ENCODE measurements at places on chromosomes 6 and 20. TPM values are rescaled to one million over a fixed set of nuclear protein-coding genes. Genes with fewer than 3 reads are reported as not detected.

Gene MAFB
- 0.14 TPM for polyA plus RNA-seq

Gene TRDN
- polyA plus RNA-seq = not detected

Gene CST9
- not detected for polyA plus RNA-seq

Gene BHLHE23
- not detected for polyA plus RNA-seq

Gene CENPW
- 10.6 TPM for polyA plus RNA-seq

Gene R3HDML
- not detected for polyA plus RNA-seq

Gene LY6G6F
- polyA plus RNA-seq = not detected

Gene PDYN
- polyA plus RNA-seq = not detected

Gene FAM162B
- polyA plus RNA-seq = 10.9 TPM

GRCh38 chr6:54243699-54244098 lies 64.5 kb upstream of the TINAG start:
- DNase-seq = no peak

GRCh38 chr6:116381000-116381399 lies 10.3 kb downstream of the DSE start:
- no peak for DNase-seq

DNA sequence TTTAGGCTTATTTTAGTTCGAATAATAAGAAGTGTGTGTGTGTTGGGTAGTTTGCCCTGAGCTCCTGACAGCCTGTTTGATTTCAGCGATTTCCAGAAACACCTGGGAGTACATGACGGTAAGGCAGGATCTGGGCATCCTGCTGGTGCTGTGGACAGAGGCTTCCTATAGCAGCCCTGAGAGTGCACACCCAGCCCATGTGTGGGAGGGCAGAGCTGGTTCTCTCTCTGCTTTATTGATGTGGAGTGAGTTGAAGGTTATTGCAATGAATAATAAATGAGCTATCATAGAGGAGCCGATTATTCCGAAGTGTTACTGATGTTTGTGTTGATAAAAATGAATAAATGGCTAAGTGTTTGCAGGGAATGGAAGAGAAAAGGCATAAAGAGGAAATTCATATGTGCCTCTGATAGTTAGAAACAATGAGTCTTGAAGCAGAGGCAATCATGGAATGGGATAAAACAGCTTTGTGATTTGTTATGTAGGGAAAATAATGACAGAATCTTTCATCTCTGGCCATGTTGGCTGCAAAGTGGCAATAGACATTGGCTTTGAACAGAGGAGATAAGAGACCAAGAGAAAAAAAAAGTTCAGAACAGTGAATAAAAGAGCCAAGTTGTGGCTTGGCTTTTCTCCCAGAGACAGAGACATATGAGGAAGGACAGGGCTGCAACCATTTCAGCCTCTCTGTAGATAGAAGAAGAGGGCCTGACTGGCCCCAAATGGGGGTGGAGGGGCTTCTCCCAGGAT lies 166.2 kb upstream of the CHD6 start:
- no peak for DNase-seq

- no peak for DNase-seq
These were observed 172.0 kb downstream of the COL9A1 start for GRCh38 chr6:70130865-70131264.

- DNase-seq = peak; percentile 2
These were observed 118.0 kb upstream of the IRAK1BP1 start for GRCh38 chr6:78749326-78749725.

GRCh38 chr6:137000825-137001224 lies 43.9 kb downstream of the IL20RA start:
- DNase-seq = no peak

DNA sequence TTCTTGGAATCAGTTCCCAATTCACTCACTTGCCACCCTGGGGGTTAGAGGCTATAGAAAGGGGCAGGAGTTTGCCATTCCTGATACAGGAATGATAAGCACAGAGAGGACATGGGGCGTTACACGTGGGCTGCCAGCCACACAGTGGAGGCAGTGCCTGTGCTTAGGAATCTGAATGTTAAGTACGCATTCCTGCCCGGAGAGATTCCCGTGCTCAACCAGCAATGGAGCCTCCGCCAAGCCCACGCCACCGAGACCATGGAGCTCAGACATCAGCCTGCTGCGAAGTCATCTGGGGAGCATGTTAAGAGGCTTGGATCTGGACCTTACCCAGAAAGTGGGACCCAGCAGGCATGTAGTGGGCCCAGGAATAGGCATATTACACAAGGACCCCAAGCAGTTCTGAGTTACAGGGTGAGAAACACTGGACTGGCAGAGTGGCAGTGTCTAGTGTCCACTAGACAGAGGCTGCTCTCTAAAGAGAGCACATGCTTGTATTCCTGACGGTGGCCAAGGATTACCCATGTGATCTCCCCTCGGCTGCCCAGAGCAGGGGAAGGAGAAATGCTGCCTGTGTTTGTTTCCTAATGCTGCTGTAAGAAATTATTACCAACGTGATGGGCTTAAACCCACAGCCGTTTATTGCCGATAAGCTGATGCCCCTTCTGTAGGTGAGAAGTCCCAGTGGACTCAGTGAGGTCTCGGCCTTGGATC lies 138.2 kb downstream of the BMP7 start:
- no peak for DNase-seq

GRCh38 chr20:51695574-51696303 lies 72.5 kb downstream of the ATP9A start:
- peak; percentile 59 for DNase-seq

GRCh38 chr20:38805958-38806854 lies 709 bp downstream of the PPP1R16B start:
- no peak for DNase-seq

DNA sequence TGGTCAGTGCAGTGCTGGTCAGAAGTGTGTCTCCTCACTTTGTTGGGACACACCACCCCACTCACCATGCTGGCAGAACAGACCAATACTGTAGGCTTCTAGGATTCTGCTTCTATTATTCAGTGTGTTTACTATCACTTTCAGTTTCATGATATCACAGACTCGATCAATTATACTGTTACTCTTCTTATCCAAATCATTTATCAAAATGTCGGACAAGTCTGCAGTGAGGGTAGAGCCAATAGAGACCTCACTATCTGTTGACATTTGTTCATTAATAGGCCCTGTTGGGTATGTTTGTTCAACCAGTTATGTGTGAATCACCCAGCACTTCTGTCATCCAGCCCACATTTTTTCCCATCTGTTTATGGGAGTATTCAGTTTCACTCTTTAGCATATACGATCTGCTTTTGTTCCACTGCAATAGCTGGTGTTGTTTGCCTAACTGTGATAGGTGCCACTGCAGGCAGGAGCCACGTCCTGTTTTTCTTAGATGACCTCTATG lies 140.1 kb downstream of the NRN1 start:
- DNase-seq = no peak

DNA sequence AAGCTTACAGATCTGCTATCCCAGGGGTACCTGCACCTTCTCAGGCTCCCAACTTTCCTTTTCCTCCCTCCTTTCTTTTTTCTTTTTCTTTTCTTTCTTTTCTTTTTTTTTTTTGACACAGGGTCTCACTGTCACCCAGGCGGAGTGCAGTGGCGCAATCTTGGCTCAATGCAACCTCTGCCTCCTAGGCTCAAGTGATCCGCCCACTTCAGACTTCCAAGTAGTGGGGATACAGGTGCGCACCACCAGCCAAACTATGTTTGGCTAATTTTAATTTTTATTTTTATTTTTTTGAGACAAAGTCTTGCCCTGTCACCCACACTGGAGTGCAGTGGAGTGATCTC lies 36.0 kb downstream of the PIM1 start:
- DNase-seq = no peak

GRCh38 chr20:58713801-58714339 lies 21.3 kb downstream of the NPEPL1 start:
- DNase-seq = no peak

- no peak for DNase-seq
These were observed 128.8 kb upstream of the CD93 start for GRCh38 chr20:23214903-23215302.

- no peak for DNase-seq
These were observed 9.6 kb upstream of the TRIM31 start for GRCh38 chr6:30122515-30122914.

GRCh38 chr20:16395366-16395765 lies 177.9 kb downstream of the KIF16B start:
- no peak for DNase-seq

- no peak for DNase-seq
These were observed 13.6 kb upstream of the SH3BGRL2 start for GRCh38 chr6:79617518-79617941.

DNA sequence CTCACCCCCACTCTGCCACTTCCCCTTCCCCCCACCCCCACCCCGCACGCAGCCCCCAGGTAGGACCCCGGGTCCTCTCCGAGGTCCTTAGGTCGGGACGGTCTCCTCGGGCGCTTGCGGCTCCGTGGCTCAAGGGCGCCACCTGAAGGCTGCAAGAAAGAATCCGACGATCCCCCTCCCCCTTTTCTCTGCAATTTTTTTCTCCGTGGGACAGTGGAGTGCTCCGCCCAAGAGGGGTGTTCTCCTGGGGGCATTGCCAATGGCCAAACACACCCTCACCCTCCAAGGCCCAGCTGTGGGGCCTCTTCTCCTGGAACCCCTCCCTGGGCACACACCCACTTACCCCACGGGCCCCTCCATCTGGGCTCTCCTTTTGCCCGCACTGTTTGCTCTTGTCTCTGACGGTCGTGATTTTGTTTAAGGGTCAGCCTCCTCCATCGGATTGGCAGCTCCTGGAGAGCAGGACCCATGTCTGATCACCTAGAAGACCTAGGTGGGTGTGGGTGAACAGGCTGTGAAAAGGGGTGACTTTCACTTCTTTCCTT lies 1.1 kb upstream of the TMEM74B start:
- DNase-seq = no peak

- no peak for DNase-seq
These were observed 135.7 kb downstream of the ALDH8A1 start for GRCh38 chr6:134814076-134814695.

DNA sequence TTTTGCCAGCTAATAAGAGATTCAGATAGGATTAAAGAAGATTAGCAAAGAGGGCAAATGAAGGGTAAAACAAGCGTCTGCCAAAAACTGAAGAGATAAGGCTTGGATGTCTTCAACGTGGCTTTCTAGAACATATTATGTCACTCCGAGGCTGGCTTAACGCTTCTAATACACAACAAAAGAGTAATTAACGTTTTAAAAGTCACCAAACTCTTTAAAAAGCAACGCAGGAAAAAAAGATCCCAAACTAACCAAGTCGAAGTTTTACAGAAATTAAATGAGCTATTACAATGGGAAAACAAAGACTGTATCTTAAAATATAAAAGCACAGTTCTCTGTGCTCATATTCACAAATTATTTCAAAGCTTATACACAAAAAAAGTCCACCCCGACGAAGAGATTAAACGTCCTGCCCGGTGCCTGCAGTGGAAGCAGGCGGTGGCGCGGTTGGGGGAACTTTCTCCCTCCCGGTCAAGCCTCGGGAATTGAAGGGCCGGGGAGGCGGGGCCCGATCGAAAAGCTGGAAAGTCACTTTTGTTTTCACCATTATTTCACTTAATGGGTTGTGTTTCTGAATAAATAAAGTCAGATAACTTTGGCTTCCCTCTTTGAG lies 1.2 kb downstream of the MAK start:
- DNase-seq = no peak

DNA sequence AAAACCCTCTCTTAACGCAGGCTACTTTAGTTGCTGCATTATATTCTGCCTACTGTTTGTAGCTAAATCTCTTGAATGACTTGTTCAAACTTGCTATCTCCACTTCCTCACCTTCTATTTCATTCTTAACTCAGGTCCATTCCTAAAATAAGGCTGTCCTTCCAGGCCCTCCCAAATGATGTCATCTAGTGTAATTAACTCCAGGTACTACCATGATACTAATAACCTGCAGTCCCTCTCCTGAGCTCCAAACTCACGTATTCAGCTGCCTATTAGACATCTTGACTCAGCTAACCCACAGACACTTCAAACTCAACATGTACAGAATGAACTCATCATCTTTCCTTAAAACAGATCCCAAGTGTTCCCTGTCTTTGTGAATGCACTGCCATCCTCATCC lies 10.5 kb upstream of the TOP1 start:
- no peak for DNase-seq

DNA sequence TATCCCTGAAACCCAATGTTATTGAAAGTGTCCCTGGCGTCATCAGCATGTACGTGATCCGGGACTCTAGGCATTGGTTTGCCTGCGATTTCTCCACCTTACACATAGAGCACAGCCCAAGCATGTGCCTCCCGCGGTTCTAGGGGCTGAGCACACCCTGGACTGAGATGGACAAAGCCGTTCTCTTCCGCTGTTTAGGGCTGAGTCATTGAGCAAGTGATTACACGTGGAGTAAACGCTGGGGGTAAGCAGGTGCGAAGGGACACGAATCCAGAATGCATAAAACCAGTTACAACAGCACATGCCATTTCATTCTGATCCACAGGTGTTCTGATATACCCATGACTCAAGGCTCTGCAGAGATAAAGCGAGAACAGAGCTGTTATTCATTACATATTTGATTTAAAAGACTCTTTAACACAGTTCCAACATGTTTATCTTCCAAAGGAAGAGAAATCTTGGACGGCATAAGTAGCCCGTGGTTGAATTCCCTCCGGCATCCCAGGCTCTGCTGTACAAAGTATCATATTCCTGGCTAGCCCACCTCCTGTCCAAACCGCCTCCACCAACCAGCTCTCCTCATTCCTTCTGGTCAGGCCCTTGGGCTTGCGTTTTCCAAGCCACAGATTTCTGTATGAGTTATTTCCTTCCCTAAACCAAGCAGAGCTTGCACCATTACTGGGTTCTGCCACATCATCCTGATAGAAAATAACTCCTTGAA lies 36.1 kb upstream of the THBS2 start:
- no peak for DNase-seq

- no peak for DNase-seq
These were observed 44.6 kb upstream of the SH3BGRL2 start for GRCh38 chr6:79586548-79586947.

DNA sequence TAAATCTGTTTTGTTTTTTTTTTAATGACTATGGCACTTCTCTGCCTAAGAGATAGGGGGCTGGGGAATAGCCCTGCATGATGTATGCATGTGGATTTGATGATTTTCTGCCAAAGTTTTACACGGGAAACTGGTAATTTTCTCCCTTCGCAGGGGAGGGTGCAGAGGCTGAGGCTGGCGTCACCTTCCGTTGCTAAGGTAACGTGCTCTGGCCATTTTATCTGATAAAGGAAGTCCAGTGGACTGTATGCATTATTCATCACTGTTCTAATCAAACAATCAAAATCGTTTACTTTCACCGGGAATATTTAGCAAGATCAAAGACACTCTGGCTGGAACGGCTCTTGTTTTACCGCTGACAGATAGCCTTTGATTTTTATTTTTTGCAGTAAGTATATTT lies 789 bp downstream of the PHACTR1 start:
- no peak for DNase-seq

- DNase-seq = no peak
These were observed 20.6 kb upstream of the VEGFA start for GRCh38 chr6:43749461-43749860.

All from AG04450 (cell line).